ENCODE measurements at places on chromosomes 7 and 10.

GRCh38 chr10:59387951-59388670 is 25.8 kb upstream of the FAM13C start:
- DNase-seq: peak; percentile 37

GRCh38 chr10:62719061-62719460 is 85.5 kb upstream of the ADO start:
- no peak for DNase-seq

- DNase-seq: peak; percentile 16
Measured at GRCh38 chr10:14414901-14415300, 84.2 kb upstream of the FRMD4A start.

DNA sequence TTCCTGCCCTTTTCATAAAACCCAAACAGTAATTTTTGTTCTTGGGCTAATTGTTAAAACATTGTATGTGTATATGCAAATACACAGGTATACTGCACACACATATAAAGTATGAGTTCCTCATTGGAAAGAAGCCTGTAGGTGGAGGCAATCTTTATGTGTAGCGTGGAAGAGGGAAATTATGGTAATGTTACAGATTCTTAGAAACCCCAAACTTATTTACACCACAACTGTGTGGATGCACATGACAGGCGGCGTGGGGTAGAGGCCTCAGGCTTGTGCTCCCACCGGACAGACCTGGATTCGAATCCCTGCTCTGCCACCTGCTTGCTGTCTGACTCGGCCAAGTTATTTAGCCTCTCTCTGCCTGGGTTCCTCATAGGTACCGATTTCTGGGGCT is 223.0 kb downstream of the CELF2 start:
- no peak for DNase-seq

- no peak for DNase-seq
Measured at GRCh38 chr7:10268034-10268433, 705.6 kb upstream of the PHF14 start.

- no peak for DNase-seq
Measured at GRCh38 chr7:152564656-152565250, 111.2 kb downstream of the XRCC2 start.

- DNase-seq: peak; percentile 21
Measured at GRCh38 chr10:2980791-2981360, 86.5 kb upstream of the PFKP start.

GRCh38 chr7:81842361-81842760 is 72.5 kb upstream of the HGF start:
- DNase-seq: no peak

DNA sequence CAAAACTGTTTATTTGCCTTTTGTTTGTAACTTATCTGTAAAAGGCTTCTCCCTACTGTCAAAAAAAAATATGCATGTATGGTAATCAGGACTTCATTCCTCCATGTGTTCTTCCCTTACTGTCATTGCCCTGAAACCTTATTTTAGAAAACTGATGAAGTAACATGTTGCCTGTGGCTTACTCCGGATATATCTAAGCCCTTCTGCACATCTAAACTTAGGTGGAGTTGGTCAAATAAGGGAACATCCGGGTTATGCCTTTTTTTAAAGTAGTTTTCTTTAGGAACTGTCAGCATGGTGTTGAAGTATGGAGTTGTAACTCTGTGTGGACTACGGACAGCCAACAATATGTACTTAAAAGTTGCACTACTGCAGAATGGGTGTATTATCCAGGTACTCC is 6.2 kb downstream of the SAR1A start:
- no peak for DNase-seq

DNA sequence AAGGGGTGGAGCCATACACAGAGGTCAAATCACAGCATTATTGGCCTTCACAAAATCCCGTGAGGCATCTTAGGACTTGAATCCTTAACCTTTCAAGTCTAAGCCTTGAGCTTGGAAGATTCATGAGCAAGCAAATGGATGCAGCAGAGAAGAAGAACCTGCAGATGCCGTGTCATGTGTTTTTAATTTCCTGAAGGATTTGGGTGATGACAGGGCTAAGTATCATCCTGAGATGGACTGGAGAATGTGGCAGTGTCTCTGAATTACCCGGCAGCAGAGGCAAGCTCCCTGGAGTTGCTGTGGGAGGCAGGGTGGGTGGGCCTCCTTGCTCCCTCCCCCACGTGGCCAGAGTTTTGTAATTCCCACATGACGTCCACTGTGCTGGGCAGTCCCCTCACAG is 50.8 kb downstream of the GCC1 start:
- DNase-seq: no peak

DNA sequence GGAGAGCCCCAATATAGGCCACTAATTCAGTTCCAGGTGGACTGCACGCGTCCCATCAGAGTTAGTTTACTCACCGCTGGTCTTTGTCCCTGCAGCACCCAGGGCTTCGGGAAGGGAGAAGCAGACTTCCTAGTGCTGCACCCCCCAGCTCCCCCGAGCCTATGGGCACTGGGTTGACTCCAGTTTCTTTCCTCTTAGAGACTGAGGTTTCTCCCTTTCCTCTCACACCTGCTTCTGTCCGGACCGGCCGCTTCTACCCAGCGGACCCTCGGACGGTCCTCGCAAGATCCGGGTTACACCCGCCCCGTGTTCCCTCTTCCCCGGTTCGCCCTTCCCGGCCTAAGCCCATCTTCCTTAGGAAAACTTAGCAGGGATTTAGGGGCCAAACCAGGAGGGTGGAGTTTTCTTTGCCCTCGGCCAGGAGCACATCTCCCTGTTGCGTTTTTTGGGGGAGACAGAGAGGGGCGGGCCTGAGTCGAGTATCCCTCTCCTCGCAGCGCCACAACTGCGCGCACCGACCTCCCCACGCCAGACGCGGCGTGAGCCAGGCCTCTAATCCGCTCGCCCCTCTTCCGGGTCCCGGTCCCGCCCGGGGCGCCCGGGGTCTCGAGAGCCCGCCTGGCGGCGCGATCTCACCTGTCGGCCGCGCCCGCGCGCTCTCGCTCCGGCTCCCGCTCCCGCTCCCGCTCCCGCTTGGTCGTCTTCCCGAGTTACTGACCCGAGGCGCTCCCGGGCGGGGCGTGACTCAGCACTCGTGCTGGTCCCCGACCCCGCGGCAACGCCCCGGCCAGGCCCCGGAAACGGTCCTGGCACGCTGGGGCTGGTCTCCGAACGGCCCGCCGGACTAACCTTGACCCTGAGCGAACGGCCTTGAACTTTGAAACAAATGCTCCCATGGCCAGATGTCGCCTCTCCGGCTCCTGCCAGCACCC is at the start of gene AIFM2:
Gene AIFM2, minus strand, starts transcription at position 728 of the 932 bp plus-strand sequence. CDS start 8,741 bp downstream, outside the sequence.
- peak; percentile 92 for DNase-seq

GRCh38 chr10:69216577-69217118 is 3.5 kb upstream of the HKDC1 start:
- DNase-seq: no peak

- DNase-seq: no peak
Measured at GRCh38 chr7:45129181-45129800, 17.8 kb upstream of the TBRG4 start.

GRCh38 chr7:87712571-87712970 is 84.4 kb downstream of the RUNDC3B start:
- DNase-seq: no peak

DNA sequence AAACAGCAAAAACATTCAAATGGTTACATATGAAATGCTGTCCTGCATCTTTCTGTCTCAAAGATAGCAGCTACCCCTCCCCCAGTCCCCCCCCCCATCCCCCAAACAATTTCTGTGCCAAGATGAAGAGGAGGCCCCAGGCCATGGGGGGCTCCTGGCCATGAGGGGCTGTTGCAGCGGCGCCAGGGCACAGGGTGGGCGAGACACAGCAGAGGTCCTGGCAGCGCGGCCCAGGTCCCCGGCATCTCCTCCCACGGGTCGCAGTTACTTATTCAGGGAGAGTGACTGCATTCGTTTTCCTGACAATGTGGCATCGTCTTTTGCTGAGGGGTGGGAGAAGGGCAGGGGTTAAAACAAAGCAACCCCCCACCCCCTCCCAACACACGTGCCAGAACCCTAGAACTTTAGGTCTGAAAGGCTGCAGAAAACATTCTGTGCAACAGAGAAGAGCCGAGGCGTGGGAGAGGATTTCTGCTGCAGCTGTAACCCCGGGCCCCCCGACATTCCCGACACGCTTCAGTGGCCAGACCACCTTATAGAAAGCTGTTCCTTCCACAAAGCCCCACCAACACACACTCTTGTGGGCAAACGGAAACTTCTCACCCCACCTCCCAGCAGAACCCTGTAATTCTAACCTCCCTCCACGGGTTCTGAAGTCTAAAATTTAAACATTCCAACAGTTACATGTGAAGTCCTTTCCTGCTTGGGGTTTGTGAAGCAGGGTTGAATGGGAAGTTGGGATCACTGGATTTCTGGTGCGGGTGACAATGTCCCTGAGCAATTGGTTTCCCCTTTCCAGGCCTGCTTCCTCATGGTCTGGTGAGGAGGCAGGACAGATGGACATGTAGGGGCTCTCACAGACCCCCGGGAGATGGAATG is 11.7 kb downstream of the PDAP1 start:
- no peak for DNase-seq

GRCh38 chr7:108839076-108839475 is 269.4 kb downstream of the DNAJB9 start:
- DNase-seq: no peak

- no peak for DNase-seq
Measured at GRCh38 chr10:111785921-111786320, 397.6 kb downstream of the GPAM start.

DNA sequence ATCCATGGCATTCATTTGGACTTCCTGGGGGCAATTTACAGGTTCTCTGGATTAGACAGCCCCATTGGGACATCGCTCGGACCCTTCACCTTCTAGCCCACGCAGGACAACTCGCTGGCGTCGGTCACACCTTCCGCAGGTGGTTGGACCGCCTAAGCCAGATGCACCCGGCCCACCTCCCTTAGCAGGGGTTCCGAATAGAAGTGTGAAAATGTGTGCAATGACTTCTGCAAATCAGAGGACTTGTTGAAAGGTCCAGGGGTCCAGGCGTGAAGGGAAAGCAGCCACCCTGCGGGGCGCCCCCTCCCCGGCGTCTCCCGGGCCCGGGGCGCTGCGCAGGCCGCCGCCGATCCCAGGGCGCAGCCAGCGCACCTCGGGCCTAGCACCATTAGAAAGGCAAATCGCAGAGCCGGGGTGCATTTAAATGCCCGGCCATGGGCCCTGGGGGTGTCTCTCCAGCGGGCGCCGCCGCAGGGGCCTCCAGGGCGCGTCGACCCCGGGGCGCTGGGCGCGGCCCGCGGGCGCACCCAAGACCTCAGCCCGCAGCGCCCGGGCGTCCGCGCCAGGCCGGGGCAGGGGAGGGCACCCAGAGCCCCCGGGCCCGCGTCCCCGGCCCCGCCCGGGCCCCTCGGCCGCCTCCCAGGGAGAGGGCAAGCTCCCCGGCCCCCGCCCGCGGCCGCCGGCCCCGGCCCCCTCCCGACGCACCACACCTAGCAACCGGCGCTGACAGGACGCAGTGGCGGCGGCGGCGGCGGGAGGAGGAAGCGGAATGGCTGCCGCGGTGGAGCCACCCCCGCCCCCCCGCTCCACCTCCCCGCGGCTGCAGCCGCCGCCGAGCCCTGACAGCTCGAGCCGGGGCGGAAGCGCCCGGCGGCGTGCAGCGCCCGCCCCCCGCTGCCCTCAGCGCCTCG is 1.2 kb downstream of the JAZF1 start:
- DNase-seq: peak; percentile 77

DNA sequence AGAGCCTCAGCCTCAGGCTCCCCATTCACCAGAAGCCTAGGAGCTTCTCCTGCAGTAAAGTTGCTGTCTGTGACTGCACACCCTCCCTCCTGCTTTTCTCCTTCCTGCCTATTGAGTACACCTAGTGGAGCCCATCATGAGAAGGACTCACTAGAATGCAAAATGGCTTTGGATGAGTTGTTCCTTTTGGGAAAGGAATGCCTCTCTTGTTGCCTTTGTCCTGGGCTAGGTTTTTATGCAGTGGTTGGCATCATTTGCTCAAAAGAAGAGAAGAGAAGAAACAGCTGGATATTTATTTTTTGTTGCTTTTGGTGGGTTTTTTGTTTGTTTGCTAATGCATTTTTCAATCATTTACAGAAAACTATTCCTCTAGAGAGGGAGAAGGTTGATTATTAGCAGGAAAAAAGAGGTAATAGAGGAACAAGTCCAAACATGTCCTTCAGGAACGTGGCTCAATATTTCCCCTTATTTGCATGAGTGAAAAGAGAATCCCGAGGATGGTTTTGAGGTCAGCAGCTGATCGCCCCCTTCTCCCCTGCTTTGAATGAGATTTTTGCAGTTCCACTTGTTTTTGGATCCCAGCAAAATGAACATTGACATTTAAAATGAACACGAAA is 369.9 kb upstream of the NRP1 start:
- DNase-seq: no peak

- no peak for DNase-seq
Measured at GRCh38 chr7:51013861-51014511, 231.3 kb upstream of the GRB10 start.

Data from hepatic stellate cell (primary cell).